ENCODE measurements at places on chromosomes 4 and X. TPM values are rescaled to one million over a fixed set of nuclear protein-coding genes. Genes with fewer than 3 reads are reported as not detected.

TRIM2 gene
- 86.0 TPM for total RNA-seq

TNIP3 gene
- not detected for total RNA-seq

TMPRSS11A gene
- not detected for total RNA-seq

GRID2 gene
- 0.16 TPM for total RNA-seq

MAGEC2 gene
- total RNA-seq = not detected

GALNTL6 gene
- total RNA-seq = 0.82 TPM

DNA sequence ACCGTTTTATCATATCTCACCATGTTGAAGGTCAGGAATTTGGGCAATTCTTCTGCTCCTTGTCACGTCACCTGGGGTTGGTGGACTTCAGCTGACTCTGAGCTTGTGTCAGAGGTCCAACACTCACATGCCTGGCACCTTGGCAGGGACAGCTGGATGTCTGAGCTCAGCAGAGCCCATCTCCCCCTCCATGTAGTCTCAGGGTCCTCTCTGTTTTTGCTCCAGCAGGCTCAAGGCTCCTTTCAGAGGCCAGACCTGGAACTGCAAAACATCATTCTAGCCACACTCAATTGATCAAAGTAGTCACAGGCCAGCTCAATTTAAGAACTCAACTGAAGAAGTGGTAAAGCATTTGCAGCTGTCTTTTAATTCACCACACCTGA is 45.4 kb downstream of the EDNRA start:
- no peak for DNase-seq

GRCh38 chr4:86283371-86283770 is 76.5 kb downstream of the MAPK10 start:
- DNase-seq = no peak

- DNase-seq = no peak
Measured at GRCh38 chr4:139212900-139213299, 35.9 kb upstream of the ELF2 start.

- no peak for DNase-seq
Measured at GRCh38 chrX:41116948-41117347, 31.7 kb downstream of the USP9X start.

GRCh38 chr4:159697322-159698283 is 594.7 kb downstream of the RAPGEF2 start:
- no peak for DNase-seq

DNA sequence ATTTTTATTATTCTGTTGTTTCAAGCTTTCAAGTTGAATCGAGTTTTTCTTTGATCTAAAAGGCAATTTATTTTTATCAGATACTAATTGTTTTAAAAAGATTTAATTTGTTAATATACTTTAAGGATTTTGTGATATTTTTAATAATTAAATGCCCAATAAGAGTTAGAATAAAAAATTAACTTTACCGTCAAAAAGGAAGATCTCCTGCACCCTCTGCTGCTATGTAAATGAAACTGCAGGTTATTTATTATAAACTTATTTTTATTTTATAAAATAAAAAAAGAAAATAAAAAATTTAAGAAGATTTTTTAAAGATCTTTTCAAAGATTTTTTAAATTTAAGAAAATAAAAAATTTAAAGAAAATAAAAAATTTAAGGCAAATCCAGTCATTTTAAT is 166.1 kb downstream of the CCSER1 start:
- DNase-seq = no peak

DNA sequence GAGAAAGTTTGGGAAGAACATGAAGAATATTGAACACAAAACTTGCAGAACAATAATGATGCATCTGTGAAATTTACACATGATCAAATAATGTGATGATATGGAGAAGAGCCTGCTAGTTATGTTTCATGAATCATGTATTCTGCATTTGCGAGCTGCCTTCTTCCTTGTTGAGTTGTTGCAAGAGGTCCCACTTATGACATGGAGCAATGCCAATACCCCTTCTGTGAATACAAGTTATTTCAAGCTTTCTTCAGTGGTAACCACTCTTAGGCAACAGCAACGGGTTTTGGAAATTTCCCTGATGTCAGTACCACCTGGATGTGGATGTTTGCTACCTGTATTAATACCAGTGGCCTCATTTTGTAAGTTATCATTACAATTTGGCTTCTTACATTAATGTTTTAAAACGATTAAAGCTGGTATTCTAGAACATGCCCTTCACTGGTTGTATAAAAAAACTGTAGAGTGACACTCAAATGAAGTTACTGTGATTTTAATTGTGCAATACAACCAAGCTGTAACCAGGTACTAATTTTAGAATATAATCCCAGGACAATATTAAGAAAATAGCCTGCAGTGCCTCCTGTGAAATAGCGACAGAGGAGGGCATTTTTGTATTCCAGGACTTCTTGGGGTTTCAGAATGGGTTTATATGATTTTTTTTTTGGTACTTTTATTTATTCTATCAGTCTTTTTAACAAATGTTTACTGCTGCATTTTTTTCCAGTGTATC is 25.3 kb downstream of the IQCM start:
- DNase-seq = no peak

GRCh38 chr4:66804979-66805378 is 740.3 kb downstream of the CENPC start:
- DNase-seq = no peak

- DNase-seq = no peak
Measured at GRCh38 chrX:903116-903515, 272.5 kb downstream of the SHOX start.

GRCh38 chr4:127604949-127605709 is 27.6 kb upstream of the INTU start:
- no peak for DNase-seq

DNA sequence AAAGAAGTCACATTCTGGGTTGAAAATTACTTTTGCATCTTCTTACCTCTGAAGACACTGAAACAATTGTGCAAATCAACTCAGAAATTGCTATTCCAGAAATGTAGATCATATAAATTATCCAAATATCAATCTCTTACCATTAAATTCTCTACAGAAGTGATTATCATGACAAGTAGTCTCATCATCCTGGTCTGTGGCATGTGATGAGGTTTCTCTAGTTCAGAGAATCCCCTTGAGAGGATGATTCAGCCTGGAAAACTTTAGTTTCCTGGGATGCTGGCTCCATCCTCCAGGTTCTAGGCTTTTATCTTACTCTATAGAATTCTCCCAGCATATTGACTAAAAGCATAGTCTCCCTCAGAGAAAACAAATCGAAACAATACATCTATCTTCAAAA is 76.2 kb upstream of the S100G start:
- no peak for DNase-seq

- no peak for DNase-seq
Measured at GRCh38 chr4:181870326-181870725, 372.9 kb upstream of the TENM3 start.

DNA sequence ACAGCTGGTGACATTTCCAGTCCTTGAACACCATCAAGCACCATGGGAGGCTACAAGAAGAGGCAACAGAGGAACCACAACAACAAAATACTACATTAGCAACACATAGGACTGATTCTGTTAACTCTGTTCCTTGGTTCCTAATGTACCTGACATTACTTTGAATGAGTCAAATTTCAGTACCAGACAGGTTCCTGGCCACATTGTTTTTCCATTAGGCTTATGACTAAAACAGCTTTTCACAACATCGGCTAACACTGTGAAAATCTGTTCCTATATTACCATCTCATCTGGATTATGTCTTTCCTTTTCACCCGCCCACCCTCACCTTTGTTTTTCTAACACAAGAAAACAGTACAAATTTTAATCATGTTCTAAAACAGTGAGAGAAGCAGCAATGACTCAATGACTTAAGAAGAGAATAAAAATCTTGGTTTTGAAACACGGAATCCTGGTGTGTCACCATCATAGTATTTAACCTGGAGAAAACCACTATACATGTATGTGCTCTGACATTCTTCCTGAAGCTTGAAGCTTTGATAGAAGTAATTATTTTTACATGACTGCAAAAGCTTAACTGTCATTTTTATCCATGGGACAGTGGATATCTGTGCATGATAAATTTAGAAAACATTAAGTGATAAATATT is 143.9 kb downstream of the SCFD2 start:
- DNase-seq = no peak

DNA sequence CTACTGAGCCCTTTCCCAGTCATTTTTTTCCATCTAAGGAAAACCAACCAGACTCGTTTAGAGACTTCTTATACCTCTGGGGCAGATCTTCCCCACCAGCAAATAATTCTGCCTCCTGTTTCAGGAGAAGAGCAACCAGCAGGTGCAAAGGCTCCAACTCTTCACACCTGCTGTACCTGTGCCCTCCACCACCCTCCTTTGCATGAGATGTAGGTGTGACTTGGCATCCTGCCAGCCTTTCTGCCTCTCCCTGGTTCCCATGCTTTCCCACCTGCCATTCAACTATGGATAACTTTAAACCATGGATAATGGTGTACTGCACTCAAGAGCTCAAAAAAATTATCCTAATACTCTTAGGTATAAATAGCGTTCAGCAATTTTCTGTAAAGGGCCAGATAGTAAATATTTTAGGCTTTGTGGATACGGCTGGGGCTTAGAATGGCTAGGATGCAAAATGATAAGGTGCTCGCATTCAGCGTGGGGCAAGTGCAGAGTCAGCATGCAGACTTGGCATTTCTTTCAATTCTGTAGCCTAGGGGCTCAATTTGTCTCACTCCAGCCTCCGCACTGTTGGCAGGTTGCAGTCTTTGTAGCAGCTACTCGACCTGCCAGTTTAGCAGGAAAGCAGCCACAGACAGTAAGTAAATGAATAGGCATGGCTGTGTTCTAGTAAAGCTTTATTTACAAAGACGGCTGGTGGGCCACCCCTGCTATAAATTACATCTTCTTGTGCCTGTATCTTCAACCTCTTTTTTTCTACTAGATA is 79.8 kb downstream of the HCCS start:
- DNase-seq = peak; percentile 48

All from transverse colon (tissue), 4 donors.